CD4-positive, CD25-positive, alpha-beta regulatory T cell (primary cell): ENCODE measurements at places on chromosomes 3 and 15.
A peak's percentile ranks its signal among the peaks of the same experiment; 100 is the strongest.

DNA sequence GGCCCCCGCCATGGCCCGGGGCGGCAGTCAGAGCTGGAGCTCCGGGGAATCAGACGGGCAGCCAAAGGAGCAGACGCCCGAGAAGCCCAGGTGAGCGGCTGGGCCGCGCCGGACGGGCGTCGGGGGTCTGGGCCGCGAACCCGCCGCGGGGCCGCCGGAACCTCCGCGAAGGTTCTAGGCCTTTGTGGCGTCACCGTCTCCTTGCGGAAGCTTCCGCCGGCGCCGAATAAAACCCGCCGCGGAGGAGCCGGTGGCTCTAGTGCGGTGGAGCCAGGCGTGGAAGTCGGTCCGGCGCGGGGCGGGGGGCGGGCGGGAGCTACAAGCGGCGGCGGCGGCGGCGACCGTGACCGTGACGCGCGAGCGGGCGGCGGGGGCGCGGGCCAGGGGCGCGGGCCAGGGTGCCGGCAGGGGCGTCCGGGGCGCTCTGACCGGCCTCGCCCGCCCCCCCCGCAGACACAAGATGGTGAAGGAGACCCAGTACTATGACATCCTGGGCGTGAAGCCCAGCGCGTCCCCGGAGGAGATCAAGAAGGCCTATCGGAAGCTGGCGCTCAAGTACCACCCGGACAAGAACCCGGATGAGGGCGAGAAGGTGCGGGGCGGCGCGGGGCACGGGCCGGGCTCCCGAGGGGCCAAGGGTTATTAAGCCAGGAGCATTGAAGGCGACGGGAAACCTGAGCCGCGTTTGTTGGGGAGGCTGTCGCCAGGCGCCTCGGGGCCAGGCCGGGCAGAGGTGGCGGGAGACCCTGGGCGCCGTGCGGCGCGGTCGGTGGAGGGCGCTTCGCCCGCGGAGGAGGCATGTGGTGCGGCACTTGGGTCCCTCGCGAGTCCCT is at the start of gene DNAJA4:
Gene DNAJA4 (plus strand): TSS at position 259 of the 833 bp plus-strand sequence. CDS start 202 bp downstream, at position 461.
- peak; percentile 75 for DNase-seq

- DNase-seq, result no peak
Measured at GRCh38 chr3:104974316-104974715, 392.4 kb upstream of the ALCAM start.

GRCh38 chr3:157199841-157200240 is 39.9 kb upstream of the CCNL1 start:
- no peak for DNase-seq

DNA sequence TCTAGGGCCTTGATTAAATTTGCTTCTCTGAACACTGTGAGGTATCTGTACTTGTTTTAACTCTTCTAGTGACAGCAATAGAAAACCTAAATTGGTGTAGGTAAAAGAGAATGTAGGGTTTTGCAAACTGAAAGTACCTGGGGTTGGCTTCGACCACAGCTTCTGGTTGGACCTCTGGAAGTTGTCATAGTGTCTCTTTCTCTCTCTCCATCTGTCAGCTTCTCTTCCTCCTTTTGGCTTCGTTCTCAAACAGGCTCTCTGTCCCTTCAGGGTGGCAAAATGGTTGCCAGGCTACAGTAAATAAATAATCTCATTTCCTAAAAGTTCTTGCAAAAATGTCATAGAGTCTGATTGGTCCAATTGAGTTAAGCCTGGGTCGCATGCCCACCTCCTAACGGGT is 149.3 kb upstream of the CTDSPL start:
- no peak for DNase-seq

GRCh38 chr3:100465892-100466777 is 26.3 kb upstream of the TMEM45A start:
- DNase-seq, result peak; percentile 13
